ENCODE measurements at places on chromosomes 7 and 10.

DNA sequence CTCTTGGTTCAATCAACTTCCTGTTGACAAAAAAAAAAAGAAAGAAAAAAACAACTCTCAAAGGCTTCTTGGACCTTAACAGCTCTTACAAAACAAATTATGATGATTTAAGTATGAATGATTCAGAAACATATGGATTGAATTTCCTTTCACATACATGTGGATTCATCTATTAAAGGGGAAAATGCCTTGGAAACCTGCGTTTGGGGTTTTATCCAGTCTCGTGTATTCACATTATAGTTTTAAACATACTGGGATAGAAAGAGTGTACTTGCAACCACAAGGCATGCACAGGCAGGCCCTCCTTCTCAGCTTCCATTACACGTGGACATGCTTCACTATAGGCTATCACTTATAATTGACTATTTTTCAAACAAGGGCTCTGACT lies 286.7 kb downstream of the INHBA start:
- DNase-seq = no peak

GRCh38 chr7:92242972-92243371 lies 2.7 kb downstream of the KRIT1 start:
- no peak for DNase-seq

DNA sequence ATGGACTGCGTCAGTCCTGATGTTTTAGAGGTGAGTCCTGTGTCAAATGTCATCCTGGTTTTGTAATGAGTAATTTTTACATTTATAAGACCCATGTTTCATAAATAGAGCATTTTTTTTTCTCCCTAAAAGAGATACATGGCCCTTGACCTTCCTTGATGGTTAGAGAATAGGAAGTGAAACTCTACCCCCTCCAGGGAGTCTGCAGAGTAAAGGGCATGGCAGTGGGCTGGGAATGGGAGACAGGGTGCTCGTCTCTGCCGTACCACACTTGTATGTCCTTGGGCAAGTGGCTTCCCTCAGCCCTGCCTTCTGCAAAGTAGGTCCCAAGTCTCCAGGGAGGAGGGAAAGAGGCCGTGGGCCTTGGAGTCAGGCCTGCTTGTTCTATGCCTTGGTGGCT lies 63.9 kb downstream of the WDFY4 start:
- DNase-seq = no peak

DNA sequence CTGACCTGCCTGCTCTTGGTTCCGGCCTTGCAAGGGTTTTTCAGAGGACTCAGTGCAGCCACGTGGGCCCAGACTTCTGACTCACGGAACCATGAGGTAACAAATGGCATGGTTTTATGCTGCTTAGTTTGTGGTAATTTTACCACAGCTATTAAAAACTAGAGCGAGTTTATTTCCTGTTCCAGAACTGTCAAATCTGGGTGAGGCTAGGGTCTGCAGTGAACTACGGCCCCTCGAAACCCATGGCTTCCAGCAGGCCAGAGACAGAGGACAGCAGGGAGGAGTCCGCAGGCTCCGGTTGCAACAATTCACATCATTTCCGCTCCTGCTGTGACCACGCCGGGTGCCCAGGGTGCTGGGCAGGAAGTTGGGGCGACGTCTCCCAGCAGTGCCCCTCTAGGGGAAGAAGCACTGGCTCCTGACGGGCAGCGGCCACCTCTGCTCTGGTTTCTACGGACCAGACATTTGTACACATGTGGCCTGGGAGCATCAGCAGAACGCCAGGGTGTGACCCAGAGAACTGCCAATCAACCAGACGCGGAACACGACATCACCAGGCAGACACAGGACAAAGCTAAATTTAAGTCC lies 74.8 kb downstream of the ADARB2 start:
- DNase-seq = peak; percentile 4

DNA sequence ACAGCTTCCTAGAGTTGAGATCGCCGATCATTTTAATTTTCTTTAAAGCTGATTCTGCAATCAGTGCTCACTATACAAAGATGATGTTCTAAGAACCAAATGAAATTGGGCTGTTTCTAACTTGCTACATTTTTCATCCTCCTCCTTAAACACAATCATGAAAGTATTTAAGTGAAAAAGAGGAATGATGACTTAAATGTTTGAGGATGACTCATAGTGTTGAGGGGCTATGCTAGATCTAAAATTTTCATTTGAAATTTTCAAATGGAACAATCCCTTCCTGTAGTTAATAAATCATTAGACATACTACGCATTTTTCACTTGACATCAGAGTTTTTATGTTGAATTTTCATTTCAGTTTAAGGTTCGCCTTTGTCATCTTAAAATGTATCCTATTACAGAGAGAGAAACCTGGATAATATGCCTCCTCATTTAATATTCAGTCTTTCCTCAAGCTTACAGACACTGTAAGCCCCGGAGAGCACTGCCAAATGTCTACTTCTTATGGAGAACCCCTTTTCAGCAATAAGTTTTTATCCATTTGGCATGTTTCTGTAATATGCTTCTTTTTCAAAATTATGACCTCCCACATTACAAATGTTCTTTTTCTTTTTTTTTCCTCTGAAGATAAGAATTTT lies 499.6 kb downstream of the MAGI2 start:
- DNase-seq = no peak

DNA sequence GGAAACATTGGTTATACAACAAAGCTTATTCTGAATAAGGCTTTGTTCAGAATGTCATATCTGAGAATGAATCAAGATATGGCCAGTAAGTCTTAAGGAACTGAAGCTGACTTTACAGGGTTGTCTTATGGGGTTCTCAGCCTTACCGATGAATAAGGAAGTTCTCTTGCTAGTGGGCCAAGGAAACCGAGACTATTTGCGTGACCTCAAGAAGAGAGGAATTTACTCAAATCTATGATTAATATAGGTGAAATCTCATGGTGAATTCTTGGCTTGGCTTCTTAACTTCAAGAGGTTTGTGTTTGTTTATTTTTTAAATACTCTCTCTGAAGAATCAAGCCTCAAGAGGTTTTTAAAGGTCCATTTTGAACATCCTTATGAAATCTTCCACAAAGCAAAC lies 4.7 kb upstream of the MRLN start:
- peak; percentile 8 for DNase-seq

DNA sequence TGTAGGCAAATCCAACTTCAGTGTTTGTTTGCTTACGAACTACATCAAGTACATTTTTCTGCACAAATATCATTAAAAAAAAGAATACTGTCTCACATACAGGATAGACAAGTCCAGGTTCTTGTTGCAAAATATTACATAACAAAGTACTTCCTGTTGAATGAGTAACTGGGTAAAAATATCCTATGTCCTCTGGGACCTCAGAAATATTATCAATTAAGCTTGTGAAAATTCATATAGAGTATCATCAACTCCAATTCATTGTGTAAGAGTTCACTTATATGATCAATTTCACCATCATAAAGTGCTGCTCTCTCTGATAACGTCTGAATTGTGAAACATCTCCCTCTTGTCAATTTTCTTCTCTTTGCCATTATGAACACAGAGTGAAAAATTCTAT lies 22.6 kb downstream of the HERC4 start:
- no peak for DNase-seq

DNA sequence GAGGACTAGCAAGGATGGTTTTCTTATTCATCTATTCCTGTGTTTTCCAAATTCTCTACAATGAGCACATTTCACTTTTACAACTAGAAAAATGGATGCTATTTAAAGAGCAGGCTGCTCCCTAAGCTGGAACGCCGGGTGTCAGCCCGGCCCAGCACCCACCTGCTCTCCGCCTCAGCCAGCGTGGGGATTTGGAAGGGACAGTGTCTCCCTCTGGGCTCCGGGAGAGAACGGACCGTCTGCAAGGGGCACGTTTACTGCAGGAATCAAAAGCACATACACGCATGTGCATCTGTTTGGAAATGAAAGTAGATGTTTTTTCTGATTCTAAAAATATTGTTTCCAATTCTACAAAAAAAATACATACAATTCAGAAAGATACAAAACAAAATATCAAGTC lies 2.3 kb upstream of the JAKMIP3 start:
- no peak for DNase-seq

DNA sequence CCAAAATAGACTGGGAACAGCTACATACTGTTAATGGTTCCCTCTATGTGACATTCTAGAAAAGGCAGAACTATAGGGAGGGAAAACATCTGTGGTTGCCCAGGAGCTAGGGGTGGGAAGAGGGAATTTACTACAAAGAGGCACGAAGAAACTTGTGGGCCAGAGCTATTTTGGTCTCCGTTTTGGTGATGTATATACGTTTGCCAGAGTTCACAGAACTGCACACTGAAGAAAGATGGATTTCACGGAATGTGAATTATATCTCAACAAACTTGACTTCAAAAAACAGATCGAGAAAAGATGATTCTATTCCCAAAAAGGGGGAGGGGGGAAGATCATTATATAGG lies 386 bp upstream of the AS3MT start:
- no peak for DNase-seq

DNA sequence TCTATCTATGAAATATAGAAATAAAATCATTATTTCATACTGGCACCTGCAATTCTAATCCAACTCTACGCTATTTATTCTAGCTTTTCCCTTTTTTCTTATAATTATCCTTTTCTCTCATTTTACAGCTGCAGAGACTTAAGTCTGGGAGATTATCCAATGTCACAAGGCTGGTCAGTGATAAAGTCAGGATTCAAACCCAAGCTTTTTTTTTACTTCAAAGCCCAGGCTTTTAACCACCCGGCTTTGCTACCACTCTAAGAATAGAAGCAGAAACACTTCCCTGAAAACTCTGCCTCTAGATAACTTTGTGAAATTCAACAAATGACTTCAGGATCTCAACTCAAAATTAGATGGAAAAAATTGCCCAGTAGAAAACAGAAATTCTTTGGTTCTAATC lies 552.5 kb downstream of the IPMK start:
- DNase-seq = no peak

GRCh38 chr7:125592331-125592730 lies 662.7 kb upstream of the POT1 start:
- DNase-seq = no peak

DNA sequence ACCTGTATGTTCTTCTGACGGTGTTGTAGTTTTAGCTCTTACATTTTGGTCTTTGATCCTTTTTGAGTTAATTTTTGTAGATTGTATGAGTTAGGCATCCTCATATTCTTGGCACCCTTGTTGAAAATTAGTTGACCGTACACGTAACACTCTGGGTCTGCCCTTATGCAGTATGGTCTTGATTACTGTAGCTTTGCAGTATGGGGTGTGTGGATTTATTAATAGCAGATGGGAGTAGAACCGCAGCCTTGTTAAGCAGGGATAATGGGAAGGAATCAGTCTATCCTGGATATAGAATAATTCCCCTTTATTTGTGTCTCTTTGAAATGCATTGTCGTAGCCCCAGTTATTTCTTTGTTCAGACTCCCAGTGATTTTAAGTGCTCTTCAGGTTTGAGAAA lies 95.5 kb downstream of the UBE3C start:
- no peak for DNase-seq

GRCh38 chr10:60542657-60543056 lies 153.0 kb upstream of the ANK3 start:
- no peak for DNase-seq

DNA sequence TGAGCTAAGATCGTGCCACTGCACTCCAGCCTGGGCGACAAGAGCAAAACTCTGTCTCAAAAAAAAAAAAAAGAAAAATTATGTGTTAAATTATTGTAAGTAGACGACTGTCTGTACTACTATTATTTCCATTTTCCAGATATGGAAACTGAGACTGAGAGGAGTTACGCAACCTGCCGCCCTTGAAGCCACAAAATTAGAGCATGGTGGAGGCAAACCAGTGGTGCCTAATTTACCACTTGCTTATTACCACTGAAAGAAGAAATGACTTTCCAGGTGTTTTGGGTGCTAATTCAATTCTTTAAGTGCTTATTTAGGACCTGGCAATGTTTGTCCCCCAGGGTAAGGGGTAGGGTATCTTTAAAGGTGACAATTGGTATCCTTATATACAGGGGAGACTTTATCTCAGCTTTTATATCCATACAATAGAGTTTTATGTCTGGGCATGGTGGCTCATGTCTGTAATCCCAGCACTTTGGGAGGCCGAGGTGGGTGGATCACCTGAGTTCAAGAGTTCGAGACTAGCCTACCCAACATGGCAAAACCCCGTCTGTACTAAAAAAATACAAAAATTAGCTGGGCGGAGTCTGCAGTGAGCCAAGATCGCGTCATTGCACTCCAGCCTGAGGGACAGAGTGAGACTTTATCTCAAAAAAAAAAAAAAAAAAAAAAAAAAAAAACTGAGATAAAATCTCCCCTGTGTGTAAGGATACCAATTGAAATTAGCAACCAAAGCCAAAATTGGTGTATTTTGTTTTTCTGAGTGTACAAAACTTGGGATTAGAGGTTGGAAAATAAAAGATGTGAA lies 16.6 kb upstream of the CAMK1D start:
- DNase-seq = no peak

- no peak for DNase-seq
These were observed 213.7 kb downstream of the GFRA1 start for GRCh38 chr10:116059320-116059719.

- no peak for DNase-seq
These were observed 59.4 kb downstream of the EBLN1 start for GRCh38 chr10:22158426-22158825.

DNA sequence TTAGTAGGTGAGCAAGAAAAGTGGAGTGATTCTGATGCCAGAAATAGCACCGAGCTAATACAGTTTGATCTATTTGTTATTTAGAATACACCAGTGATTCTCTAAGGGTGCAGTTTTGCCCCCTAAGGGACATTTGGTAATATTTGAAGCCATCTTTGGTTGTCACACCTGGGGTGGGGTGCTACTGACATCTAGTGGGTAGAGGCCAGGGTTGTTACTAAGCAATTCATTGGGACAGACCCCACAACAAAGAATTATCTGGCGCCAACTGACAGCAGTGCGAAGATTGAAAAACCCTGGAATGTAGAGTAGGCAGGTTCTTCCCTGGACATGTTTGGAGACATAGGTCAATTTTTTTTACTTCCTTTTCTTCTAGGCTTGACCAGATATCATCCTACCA lies 14.6 kb downstream of the PALS2 start:
- no peak for DNase-seq

- no peak for DNase-seq
These were observed 464.1 kb downstream of the SUGCT start for GRCh38 chr7:40598915-40599314.

GRCh38 chr7:43465581-43466554 lies 117.0 kb upstream of the STK17A start:
- DNase-seq = no peak

GRCh38 chr10:51876503-51876902 lies 177.1 kb upstream of the CSTF2T start:
- DNase-seq = no peak

GRCh38 chr10:28566458-28567015 lies 33.6 kb downstream of the WAC start:
- DNase-seq = no peak

DNA sequence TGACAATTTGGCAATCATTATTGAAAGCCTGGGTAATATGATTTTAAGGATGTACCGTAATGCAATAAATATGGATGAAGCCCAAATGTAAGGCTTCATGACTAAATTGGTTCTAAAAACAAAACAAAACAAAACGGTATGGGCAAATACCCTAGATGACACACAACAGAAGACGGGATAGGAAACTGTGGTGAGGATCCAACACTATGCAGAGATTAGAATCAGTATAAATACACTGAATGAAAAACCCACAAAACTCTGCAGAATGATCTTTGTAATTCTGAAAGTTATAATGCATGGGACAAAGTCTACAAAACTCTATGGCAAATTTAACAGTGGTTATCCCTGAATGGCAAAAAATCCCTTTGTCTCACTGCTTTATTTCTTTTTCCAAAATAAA lies 57.6 kb downstream of the MALSU1 start:
- no peak for DNase-seq

GRCh38 chr10:26573674-26574073 lies 123.8 kb upstream of the PDSS1 start:
- no peak for DNase-seq

GRCh38 chr7:156156734-156157408 lies 344.6 kb upstream of the SHH start:
- DNase-seq = peak; percentile 28
